ENCODE measurements at places on chromosomes 1 and 21.
A peak's percentile ranks its signal among the peaks of the same experiment; 100 is the strongest.

DNA sequence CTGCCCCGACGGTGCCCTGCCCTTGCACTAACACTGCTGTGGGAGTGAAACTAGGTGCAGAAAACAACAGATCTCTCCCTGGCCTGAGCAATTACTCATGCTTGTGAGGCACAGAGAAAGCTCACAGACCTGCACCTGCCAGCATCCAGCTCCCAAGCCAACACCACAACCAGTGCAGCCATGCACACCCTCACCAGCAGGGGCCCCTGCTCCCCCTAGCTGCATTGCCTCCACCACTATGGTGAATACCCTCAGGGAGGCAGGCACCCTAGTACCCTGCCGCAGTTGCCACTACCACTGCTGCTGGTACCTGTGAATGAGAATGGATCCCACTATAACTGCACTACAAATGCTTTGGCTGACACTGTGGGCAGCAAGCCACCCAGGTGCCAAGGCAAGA lies 7.1 kb upstream of the DIRAS3 start:
- DNase-seq, result no peak

DNA sequence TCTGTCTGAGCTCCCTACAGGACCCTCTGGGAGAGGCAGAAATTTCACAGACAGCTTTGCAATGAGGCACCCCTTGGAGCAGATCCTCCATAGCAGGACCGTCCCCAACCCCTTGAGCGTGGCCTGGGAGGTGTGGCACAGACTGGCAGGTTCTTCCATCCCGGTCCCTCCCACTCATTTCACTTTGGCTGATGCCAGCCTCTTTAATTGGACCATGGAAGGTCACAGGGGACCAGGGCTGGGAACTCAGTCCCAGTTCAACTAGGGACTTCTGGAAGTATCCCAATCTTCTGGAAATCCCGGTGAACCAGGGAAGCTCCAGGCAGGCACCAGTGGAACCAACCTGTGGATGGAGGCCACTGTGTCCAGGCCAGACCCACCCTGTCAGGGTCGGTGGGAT lies 83.7 kb downstream of the SPSB1 start:
- DNase-seq, result no peak

GRCh38 chr1:245690946-245691541 lies 536.3 kb downstream of the KIF26B start:
- DNase-seq, result no peak

DNA sequence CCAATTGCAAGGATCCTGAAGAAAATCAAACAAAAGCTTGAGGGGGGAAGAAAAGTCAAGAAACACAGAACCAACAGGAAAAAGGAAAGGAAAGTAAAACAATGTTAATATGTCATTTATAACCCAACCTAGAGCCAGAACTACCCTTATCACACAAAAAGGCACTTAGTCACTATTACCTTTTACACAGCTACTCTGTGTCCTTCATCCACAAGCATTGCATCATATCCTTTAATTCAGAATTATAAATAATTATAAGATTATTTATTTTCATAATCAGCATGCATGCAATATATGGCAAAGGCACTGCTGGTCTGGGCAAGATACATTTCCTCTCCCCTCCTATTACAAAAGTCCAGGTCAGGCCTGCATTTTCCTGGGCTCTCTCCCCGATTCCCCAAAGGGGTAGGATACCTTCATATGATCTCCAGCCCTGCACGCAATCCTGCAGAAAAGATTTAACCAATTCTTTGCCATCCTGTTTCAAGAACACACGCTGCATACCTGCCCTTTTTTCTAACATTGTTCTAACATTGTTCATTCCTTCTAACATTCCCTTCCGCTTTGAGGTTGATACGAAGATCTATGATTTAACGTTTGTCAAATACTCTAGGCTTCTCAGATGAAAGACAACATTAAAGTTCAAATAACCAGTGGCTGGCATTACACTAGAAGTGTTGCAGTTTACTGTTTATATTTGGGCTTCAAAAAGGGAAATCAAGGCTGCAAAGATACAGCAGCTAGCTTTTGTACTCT lies 4.3 kb downstream of the PTPN14 start:
- no peak for DNase-seq

DNA sequence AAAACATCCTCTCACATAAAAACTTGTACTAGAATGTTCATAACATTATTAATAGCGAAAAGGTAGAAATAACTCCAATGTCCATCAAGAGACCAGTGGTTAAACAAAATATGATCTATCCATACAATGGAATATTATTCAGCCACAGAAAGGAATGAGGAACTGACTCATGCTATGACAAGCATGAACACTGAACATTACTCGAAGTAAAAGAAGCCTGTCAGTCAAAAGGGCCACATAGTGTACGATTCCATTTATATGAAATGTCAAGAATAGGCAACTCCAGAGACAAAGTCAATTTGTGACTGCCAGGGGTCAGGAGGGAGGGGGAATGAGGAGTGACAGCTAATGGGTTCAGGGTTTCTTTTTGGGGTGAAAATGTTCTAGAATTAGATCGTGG lies 2.3 kb downstream of the VPS26C start:
- no peak for DNase-seq

GRCh38 chr21:32977216-32977615 lies 48.5 kb upstream of the OLIG2 start:
- DNase-seq, result no peak

DNA sequence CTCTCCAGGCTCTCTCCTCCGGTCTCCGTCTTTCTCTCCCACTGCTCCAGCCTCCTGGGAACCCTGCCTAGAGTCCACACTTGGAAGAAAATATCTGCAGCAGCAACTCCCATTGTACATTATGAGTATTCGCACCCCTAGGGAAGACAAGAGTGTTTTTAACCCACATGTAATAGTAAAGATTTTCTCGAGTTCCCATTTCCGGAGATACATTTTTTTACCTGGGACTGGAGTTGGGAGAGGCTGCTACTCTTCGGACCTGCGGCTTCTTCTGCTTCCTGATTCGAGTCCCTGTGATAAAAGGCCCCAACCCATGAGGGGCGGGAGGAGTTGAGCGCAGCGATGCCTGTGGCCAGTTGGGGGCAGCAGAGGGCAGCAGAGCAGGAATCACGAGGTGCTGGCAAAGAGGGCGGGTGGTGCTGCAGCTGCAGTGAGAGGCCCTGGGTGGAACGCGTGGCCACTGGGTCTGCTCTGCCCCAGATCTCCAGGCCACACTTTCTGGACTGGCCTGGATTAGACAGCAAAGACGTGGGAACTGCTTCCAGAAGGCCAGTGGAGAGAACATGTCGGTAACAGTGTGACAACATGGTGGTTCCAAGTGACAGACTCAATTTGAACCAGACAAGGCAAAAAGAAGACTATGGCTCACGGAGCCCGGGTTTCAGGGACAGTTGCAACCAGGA lies 221.0 kb upstream of the CSF3R start:
- peak; percentile 42 for DNase-seq

- no peak for DNase-seq
Measured at GRCh38 chr1:205220421-205220820, 7.3 kb upstream of the TMCC2 start.

- DNase-seq, result no peak
Measured at GRCh38 chr1:67338642-67339041, 31.0 kb downstream of the IL12RB2 start.

DNA sequence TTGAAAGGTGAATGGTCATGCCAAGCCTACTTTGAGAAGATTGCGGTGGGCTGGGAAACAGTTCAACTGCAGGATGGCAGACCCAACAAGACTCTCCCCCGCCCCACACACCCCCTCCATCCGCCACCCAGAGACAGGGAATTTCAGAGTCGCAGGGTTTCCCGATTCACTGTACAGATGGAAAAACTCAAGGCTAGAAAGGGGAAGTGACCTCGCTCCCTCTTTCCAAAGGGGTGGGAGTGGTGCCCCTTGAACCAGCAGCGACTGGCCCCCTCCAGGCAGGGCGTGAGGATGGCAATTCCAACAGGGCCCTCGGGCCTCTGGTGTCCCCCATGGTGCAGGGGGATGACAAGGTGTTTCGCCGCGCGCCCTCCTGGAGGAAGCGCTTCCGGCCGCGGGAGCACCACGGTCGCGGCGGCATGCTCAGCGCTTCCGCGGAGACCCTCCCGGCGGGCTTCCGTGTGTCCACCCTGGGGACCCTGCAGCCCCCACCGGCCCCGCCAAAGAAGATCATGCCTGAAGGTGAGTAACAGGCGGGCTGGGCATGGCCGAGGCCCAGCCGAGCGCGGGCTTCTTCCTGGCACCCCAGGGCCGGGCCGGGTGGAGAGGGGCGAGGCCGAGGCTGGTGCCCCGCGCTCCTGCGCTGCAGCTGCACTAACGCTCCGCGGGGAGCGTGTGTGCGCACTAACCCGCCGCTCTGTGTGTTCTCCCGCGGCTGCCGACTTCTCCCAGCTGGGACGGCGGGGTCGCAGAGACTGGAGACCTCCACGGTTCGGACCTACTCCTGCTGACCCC lies 10.4 kb downstream of the MYOG start:
- no peak for DNase-seq

DNA sequence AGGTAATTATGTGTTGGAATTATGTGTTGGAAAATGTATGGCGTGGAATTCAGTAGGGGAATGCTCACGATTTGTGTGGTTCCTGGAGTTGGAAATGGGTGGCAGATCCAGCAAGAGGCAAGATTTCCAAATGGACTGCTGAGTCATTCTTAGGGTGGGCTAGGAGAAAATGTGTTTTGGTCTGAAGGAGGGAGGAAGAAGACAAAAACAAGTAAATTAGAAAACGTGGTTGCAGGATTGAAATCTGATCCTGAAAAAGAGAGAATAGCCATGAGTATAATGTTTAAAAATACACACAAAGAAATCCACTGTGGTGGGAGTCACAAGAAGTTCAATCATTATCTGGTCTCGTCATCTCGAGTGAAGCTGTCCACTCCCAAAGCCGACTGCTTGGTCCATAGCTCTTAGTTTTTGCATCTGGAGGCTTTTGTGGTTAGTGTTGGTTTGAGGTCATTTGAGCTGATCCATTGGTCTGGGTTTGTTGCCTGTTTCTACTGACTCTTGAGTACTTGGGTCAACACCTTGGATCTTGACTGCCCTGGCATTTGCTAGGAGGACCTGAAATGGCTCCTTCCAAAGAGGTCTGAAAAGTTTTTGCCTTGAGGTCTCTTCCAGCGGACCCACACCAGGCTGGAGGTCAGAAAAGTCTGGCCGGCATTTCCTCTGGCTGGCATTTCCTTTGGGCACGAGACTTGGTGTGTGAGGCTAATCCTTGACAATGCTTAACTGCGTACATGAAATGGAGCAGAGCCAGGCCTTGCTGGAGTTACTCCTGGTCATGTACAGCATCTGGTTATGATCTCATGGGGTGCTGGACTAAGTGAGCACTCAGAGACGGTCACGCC lies 9.2 kb downstream of the MX2 start:
- DNase-seq, result no peak

GRCh38 chr1:223258751-223259198 lies 105.2 kb downstream of the SUSD4 start:
- DNase-seq, result no peak

GRCh38 chr1:22328331-22329147 lies 123.1 kb upstream of the ZBTB40 start:
- DNase-seq, result no peak

DNA sequence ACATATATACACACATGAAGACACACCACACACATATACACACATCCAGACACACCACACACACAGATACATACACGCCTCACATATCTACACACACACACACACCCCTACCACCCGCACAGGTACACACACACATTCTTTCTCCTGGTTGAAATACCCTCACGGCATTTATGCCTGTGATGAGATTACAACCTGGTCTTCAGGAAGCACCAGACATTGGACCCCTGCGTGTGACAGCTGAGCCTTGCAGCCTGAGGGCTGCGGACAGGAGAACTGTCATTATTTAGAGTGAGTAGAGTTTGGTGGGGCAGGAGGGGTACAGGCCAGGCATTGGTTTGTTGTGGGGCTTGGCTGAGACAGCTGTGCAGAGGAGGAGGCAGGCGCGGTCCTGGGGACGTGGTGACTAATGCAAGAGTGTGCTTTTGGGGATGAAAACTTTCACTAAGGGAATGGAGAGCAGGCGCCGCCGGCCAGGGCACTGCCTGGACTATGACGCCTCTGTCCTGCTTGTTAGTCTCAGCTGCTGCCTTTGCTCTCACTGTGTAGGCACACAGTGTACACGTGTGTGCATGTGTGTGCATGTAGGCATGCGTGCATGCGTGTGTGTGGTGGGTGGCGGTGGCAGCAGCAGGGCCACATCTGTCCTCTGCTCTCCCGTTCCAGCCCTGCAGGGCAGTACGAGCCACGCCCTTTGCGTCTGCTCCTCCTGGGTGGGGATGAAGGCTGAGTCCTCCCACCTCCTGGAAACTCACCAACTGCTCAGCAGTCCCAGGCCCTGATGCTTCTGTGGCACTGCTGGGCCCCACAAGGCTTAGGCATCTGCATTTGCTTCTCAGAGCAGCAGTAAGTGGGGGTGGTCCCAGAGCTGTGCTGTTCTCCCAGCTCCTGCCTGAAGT lies 57.6 kb downstream of the SPSB1 start:
- no peak for DNase-seq

DNA sequence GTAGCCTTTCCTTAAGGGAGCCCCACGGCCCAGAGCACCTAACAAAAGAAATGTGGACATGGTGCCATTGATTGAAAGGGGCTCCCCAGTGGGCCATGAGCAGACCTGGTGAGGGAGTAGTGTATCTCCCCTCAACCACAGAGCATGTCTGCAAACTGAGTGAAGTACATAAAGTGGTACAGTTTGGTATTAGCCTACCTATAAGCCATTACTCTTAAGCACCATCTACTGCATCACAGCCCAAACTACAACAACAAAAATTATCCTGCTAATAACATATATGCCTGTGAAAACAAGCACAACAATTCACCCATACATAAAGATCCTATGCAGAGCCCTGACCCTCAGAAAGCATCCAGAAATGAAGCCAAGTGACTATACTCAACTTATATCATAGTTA lies 407.8 kb downstream of the PTPRC start:
- DNase-seq, result no peak

DNA sequence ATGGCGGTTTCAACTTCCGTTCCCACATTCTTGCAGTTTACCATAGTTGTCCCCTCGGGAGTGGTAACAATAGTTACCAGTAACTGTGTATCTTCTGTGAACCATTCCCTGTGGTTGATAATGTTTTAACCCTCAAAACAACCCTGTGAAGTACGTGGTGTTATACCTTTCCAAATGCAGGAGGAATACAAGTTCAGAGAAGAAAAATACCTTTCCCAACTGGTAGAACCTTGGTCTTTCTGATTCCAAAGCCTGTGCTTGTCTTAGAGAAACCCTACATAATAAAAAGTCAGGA lies 789 bp downstream of the BTF3L4 start:
- DNase-seq, result no peak

GRCh38 chr1:29390491-29391361 lies 154.4 kb downstream of the PTPRU start:
- no peak for DNase-seq

- DNase-seq, result no peak
Measured at GRCh38 chr1:111886741-111887140, 102.7 kb downstream of the KCND3 start.

- DNase-seq, result peak; percentile 69
Measured at GRCh38 chr1:8987881-8988617, 38.2 kb downstream of the SLC2A7 start.

- DNase-seq, result no peak
Measured at GRCh38 chr21:39451332-39452206, at the start of gene SH3BGR. TSS of gene SH3BGR (plus strand) at chr21:39451970. CDS start at chr21:39452097, 127 bp downstream.

GRCh38 chr1:17563494-17564281 lies 24.2 kb downstream of the ARHGEF10L start:
- DNase-seq, result no peak

All from activated CD4-positive, alpha-beta T cell treated with anti-CD3 and anti-CD28 coated beads, Interleukin-2, amount 50 U/mL, for 1 hour (primary cell).